Activated T-helper 1 cell treated with Interleukin-2 at 50 U/mL for 16 hours (primary cell): ENCODE measurements at places on chromosomes 3 and 15.

GRCh38 chr15:36361351-36361870, 218.0 kb upstream of the CDIN1 start:
- DNase-seq = no peak

- no peak for DNase-seq
Measured at GRCh38 chr3:9902372-9903237, at the start of gene IL17RE. Gene IL17RE, plus strand, starts transcription at chr3:9902848. Its CDS starts 85 bp downstream, at chr3:9902933.

- no peak for DNase-seq
Measured at GRCh38 chr3:113794526-113794925, 44.1 kb upstream of the GRAMD1C start.

DNA sequence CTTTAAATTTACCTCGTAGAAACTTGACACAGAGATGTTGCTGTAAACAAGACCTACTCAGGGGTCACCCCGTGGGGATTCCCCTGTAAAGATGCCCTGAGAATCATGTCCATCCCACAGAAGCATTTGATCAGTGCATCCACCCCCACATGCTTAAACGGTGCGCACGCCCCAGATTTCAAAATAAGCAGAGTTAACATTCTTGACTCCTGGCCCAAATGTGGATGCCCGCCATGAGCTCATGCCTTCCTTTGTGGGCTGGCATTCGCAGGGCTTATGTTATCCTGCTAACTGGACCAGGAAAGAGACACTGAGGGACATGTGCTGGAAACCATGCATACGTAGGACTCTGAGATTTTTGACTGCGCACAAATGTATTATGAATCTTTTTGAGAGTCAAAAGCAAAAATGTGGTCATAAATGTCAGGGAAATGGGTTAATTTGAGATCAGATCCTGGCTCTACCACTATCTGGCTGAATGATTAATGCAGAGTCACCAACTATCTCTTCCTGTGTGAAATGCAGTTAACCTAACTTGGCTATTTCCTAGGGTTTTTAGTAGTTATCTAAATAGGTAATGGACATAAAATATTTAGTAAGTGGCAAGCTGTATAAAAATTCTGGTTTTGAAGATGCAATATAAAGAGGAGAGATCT, 9.1 kb upstream of the TP63 start:
- no peak for DNase-seq

DNA sequence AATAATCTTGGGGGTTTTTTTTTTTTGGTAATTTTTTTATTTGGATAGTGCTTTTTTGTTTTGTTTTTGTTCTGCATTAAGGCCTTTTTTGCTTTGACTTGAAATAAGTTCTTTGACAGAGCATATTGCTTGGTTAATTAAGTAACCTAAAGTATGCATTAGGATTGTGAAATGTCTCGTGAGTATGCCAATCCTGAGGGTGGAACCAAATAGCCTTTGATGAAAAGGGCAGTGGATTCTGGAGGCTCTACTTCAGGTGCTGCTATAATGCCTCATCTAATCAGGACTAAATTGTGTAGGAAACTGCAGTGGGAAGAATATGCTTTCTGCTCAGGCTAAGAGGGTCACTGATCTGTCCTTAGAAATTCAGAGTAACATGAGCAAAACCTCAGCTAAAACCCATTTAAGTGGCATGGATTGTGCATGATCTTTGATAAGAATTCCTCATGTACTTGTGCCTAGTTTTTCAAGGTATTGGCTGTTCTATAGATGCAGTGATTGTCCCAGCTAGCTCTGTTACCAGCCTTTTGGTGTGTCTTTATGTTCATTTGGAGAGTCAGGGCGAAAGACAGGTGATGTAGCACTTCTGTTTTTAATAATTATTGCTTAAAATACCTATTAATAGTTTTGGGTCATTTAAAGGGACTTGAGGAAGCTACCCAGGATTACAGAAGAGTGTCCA, 15.4 kb downstream of the CDV3 start:
- no peak for DNase-seq

DNA sequence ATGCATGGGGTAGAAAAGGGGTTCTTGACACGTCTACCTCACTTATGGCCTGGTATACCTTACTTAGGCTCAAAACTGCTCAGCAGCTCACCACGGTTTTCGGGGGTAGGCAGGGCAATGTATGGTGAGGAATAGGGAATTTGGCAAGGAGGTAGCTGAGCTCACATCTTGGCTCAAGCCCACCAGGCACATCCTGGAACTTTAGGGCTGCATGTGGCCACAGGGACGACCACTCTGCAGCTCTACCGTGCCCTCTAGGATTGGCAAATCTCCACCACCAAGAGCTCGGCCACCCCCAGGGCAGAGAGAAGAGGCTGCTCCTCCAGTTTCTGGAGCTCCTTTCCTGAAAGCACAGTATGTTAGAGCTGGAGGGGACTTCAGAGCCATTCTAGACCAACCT, 69.7 kb downstream of the MRPL46 start:
- no peak for DNase-seq

DNA sequence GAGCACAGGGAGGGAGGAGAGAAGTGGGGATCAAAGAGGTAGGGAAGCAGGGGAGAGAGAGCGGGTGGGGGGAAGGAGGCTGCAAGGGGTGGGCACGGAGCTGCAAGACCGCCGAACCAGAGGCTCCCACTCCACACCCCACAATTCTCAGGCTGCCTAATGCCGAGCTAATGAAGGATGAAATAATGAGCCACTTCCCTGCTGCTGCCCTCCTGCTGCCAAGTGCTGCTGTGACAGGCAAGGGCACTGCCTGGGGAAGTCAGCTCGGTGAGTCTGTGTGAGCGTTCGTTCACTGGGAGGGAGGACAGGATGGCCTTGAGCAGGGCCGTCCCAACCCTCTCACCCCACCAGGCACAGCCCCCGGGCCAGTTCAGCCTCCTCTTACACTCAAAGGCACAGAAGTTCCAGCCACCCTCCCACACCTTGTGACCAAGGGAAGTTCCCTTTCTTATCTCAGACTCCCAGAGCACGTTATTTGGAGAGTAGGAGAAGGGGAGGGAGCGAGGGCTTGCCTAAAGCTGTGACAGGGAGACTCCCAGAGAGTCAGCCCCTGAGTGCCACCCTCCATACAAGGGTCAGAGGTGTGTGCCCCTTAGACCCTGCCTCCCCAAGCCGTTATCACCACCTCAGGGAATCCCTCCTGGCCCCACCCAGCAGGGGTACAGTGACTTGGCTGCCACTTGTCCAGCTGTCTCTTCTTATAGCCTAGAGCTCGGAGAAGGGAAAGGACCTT, 12.4 kb downstream of the GLYCTK start:
- no peak for DNase-seq

DNA sequence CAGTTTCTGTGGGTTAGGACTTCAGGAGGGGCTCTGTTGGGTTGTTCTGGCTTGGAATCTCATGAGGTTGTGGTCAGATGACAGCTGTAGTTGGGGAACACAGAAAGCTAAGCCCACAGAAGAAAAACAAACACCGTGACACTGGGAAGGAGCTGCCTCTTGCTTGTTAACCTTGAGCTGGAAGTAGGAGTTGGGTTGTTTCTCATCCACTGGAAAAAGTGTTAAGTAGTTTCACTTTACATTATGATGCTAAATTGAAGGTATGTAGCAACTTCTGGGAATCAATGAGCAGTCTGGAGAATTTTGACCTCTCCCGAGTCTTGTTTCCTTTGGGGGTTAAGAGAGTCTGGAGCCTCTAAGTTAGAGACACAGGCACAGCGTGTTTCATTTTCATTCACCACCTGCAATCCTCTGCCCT, 20.4 kb downstream of the HACD3 start:
- DNase-seq = no peak

DNA sequence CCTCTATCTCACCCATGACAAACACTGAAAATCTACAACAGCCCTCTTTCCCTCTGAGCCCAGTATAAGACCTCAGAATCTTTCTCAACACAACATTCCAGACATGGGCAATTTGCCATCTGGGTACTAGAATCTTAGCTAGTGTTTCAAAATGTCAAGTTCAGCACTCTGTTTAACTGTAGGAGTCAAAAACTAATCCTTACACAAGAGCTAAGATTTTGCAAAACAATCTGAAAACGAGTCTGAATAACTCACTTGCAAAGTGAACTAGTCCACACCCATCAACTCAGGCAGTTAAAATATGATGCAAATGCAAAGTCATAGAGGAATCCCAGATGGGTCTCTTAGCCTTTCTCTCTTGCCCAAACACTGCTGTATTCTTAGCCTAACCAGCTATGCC, 67.8 kb downstream of the GPR176 start:
- no peak for DNase-seq

- DNase-seq = no peak
Measured at GRCh38 chr15:27741226-27741860, 357.8 kb downstream of the OCA2 start.

DNA sequence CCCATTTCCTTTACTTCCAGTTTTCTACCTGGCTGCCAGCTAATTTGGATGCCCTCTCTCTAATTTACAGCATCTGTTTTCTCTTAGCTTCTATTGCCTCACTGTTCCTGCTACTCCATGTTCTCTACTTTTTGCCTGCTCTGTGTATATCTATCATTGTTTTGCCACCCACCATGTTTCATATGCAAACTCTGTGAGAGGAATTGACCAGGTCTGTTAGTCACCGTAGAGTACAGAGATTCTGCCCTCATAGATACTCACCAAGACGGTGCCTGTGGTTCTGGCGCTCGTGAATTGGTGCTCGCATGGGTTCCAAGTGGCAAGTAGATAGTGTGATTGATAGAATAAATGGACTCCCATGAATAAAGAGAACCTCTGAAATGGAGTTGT, 288.8 kb downstream of the CNTN6 start:
- no peak for DNase-seq

DNA sequence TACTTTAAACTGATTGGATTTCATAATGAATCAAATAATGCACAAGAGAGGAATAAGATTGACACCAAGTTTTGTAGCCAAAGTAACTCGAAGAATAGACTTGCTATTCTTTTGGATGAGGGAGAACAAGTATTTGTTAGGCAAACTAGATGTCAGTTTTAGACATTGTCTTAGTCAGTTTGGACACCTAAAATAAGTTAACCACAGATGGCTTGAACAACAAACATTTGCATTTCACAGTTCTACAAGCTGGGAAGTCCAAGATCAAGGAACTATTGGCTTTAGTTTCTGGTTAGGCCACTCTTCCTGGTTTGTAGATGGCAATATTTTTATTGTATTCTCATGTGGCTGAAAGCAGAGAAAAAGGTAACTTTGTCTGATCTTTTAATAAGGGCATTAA, 61.3 kb upstream of the OSTN start:
- DNase-seq = no peak

DNA sequence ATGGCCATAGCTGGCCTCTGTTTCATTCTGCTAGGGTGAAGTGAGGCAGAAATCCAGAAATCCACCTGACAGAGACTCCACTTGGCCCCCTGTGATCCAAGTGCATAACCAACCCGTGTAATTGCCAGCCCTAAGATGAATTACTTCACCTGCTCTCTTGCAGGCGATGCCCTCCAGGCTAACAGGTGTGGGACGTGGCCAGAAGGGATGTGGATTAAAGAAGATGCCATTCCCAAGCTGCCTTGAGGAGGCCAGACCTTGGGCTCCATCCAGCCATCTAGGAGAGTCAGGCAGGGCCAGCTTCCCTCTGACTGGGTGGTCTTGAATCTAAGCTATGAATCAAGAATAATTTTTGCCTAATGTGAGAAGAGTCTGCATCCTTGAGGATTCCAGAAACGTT, 154.5 kb upstream of the BNIP2 start:
- no peak for DNase-seq

- DNase-seq = no peak
Measured at GRCh38 chr3:184731786-184732537, 20.1 kb upstream of the MAGEF1 start.

DNA sequence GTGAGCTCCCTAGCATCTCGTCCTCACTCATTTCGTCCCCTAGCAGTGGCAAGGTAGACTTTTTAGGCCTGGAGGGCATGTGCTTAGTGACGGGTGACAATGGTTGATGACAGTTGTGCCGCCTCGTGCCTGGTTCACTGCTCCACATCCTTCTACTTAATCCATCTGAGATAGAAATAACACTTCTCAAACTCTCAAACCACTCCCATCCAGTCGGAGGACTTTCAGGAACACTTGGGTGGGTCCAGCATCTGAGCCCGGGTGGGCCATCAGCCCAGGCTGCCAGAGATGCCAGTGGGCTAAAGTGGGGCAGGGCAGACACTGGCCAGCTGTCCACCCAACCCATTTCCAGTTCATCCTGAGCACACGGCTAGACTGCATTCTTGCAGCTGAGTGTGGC, 79.7 kb upstream of the SMAD3 start:
- DNase-seq = no peak

DNA sequence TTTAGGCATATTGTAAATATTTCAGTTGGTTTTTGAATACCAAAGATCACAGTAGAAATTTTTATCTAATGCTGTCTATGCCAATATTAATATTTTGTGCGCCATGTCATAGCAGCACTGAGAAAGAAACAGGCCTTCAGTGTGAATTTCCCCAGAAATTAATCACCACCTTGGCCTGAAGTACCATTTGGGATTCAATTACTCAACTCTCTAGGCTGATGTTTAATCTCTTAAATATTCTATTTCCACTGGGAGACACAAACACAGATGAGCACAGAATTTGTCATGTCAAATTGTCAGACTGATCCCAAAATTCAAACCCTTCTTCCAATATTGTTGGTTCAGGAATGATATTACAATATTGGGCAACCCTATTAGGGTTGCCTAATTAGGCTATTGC, 509.3 kb downstream of the ROBO1 start:
- no peak for DNase-seq

DNA sequence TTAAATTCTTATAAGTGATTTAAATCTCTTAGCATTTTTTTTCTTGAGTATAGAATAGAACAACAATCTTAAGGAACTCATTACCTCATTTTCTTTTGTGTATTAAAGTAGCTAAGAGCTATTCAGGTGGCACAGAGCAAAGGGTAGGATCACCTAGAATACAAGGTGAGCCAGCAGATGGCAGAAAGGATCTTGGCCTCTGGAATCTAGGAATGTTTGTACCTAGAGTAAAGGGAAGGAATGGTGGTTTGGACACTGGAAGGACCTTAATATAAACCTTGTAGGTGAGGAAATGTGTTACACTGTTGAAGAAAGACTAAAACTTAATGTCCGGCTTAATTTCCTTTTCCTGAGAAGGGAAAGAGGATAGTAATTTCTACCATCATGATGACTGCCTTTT, 89.0 kb downstream of the GHSR start:
- DNase-seq = no peak

DNA sequence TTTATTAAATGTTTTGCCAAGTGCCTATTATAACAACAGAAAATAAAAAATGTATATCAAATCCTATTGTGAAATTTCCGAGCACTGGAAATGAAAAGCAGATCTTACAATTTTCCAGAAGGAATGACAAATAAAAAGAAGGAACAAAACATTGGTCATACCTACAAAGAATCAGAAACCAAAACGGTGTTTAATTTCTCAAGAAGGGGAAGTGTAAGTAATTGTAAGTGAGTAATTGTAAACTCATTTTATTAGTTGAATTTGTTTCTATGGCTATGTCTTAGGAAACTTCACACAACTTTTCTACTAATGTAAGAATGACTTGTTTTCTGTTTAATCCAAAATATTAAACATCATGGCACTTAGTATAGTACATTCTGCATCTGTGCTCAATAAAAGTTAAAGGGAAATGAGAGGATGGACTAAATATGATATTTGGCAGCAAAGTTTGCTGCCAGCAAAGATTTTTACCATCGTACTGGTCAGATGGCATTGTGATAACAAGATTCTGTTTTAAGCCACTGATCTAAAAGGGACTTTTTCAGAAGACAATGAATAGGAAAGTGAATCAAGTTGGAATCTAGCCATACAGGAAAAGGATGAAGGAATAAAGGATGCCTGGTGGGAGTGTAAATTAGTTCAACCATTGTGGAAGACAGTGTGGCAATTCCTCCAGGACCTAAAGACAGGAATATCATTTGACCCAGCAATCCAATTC, 232.4 kb downstream of the NFKBIZ start:
- no peak for DNase-seq
